Effector CD4-positive, alpha-beta T cell (primary cell): ENCODE measurements at places on chromosomes 16 and 17.

DNA sequence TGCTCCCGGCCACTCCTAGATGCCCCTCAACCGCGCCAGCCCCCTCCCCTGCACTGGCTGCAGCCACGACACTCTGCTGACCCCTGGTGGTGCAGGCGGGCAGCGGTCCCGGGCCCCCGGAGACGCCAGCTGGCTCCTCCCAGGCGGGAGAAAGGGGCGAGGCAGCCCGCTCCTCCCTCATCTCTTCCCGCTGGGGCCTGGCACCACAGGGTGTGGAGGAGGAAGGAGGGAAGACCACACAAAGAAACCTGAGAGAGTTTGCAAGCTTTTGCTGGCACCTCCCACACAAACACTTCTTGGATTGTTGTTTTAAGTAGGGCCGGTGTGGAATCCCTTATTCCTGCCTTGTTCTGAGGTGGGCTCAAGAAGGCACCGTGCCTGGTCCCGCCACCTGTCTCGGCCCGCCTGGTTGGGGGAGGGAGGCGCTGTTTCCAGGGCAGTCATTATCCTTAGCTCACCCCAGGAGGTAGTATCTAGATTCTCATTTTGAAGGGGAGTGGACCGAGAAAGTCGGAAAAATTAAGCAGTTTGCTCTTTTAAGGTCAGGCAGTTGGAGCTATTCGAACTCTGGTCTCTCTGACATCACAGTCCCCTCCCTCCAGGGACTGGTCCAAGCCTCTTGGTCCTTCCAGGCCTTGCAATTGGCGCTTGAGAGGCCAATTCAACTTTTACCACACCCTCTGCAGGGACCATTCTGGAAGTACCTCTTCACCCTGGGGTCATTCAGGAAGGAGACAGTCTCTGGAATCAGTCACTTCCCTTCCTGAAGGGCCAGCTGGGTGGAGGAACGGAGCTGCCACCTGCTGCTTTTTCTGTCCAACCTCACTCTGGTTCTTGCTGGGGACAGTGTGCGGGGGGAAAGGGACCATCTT lies 959 bp upstream of the ANKRD13B start:
- DNase-seq = peak; percentile 72

- no peak for DNase-seq
Measured at GRCh38 chr17:49201481-49201927, 8.9 kb downstream of the GNGT2 start.

DNA sequence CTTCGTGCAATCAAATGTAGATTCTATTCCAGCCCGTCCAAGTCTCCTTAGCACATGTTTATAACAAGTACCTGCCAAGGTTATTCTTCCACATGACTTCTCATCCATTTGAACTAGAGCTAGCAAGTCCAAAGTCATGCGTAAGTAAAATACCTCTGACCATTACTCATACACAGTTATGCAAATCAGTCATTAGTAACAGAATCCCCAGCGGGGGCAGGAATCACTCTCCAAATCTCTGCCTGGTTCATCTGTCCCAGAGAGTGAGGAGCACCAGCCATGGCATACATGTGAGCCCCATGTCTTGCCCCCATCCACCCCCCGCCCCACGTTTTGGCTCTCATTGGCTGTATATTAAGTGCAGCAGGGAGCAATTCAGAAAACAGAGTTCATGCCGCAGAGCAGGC lies 27.7 kb downstream of the SRL start:
- no peak for DNase-seq

GRCh38 chr17:58136669-58137279 lies 11.4 kb upstream of the OR4D1 start:
- DNase-seq = no peak

- no peak for DNase-seq
Measured at GRCh38 chr16:82641336-82641984, 14.7 kb downstream of the CDH13 start.

GRCh38 chr17:44023545-44024270 lies 8.9 kb upstream of the TMEM101 start:
- DNase-seq = no peak

DNA sequence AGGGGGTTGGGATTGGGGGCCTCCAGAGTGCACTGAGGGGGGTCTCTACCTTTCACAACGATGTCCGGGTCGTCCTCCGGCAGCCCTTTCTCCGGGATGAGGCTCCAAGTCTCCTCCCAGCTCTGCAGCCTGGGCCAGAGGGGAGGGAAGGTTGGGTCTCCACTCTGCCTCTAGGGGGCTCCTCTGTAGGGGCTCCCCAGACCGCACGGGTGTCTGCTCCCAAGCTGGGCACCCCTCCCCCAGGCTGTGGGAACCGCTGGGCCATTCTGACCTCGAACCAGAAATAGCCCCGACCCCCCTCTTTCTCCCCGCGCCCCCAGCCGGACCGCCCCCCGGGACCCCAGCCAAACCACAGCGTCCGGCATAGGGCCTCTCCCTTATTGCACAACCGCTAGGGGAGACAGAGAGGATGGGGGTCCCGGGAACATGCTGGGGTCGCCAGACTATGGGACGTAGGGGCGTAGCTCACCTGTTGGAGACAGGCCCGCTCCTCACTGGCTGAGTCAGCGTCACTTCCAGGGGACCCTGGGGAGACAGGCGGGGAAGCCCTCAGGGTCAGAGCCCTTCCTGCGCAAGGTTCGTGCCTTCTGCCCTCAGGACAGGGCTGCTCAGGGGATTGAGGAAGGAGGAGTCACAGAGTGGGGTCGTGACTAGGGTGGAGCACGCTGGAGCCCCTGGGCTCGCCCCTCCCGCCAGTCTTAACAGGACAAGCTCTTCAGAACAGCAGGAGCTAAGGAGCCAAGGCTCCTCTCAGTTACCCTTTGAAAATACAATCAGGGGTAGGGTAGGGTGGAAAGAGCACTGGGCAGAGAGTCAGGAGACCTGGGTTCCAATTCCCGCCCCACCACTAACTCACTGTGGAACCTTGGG lies 2.7 kb downstream of the PLEKHH3 start:
- DNase-seq = no peak
